Activated naive CD8-positive, alpha-beta T cell treated with anti-CD3 and anti-CD28 coated beads for 36 hours (primary cell): ENCODE measurements at places on chromosomes 11 and 22. TPM values are rescaled to one million over a fixed set of nuclear protein-coding genes. Genes with fewer than 3 reads are reported as not detected.

DNA sequence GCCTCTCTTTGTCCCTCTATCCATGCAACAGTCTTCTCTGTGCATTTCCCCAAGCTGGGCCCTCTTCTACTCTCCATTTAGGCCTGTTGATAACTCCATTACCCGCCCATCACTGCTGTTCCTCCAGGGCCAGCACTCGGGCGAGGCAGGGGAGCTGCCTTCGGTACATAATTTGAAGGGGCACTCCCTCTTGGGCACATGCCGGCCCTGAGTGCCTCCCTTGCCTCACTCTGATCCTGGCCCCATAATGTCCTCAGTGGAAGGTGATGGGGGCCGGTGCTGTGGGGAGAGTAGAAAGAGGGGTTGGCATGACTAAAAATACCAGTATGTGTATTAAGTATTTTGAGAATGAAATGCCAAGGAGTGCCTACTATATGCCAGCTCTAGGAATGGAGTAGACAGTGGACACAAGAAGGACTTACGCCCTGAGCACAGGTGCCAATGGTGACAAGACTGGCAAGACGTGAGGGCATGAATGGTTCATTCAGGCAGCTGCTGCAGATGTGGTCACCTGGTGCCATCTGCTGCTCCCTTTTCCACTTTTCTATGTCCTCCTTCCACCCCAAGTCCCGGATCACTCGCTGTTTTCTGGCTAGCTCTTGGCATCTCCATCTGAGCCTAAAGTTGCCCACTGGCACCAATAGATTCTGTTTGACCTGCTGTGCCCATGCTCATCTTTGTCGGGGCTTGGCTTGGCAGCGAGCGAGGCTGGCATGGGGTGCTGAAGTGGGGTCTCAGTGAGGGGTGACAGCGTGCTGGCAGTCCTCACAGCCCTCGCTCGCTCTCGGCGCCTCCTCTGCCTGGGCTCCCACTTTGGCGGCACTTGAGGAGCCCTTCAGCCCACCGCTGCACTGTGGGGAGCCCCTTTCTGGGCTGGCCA is 22.6 kb downstream of the TMEM218 start:
- peaks cover 3% of the 10 kb centered on the region for H3K4me1 ChIP-seq
- H3K4me3 ChIP-seq, result no peak overlapping the region
- H3K27ac ChIP-seq, result no peak overlapping the region
- no peak for DNase-seq
- H3K36me3 ChIP-seq, result no peaks in the 10 kb centered on the region

Gene DGCR6
- 0.68 TPM for total RNA-seq

- H3K4me1 ChIP-seq, result no peaks in the 10 kb centered on the region
- H3K4me3 ChIP-seq, result no peak overlapping the region
- H3K36me3 ChIP-seq, result no peaks in the 10 kb centered on the region
- DNase-seq, result no peak
- no peaks in the 10 kb centered on the region for H3K27me3 ChIP-seq
These were observed 11.1 kb upstream of the SLC37A2 start for GRCh38 chr11:125052047-125052446.

GRCh38 chr11:60891103-60891741 is 15.2 kb downstream of the PRPF19 start:
- H3K4me3 ChIP-seq, result no peak overlapping the region
- H3K27ac ChIP-seq, result no peak overlapping the region
- peaks cover 3% of the 10 kb centered on the region for H3K4me1 ChIP-seq
- no peaks in the 10 kb centered on the region for H3K27me3 ChIP-seq
- no peak for DNase-seq
- peaks cover 30% of the 10 kb centered on the region for H3K36me3 ChIP-seq

Gene HEPN1
- total RNA-seq, result not detected

DNA sequence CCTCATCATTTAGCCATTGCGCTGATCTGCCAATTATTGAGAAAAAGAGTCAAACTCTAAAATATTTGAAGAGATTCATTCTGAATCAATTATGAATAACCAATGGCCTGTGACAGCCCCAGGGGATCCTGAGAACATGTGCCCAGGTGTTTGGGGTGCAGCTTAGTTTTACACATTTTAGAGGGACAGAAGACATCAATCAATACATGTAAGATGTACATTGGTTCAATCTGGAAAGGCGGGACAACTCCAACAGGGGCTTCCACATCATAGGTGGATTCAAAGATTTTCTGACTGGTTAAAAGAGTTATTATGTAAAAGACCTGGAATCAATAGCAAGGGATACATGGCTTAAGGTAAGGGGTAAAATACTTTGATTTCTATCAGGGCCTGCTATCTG is 4.9 kb upstream of the MRGPRE start:
- H3K36me3 ChIP-seq, result no peaks in the 10 kb centered on the region
- H3K27me3 ChIP-seq, result no peaks in the 10 kb centered on the region
- no peak for DNase-seq
- H3K27ac ChIP-seq, result no peak overlapping the region

DNA sequence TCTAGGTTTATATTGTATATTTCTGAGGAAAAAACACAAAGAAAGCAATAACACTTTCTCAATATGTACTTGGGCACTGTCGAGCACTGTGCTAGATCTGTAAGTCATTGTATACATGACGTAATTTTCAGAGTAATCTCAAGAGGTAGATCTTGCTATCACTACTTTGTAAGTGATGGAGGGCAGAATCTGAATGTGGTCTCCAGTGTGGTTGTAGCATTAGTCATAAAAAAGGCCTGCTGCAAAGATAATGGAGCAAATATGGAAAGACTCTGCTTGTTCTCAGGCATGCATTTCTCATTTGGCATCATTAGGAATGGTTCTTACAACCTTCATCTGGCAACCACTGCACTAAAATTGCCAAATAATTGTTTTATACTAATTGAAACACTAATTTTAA is 419.8 kb upstream of the CCDC179 start:
- DNase-seq, result no peak
- no peaks in the 10 kb centered on the region for H3K36me3 ChIP-seq
- H3K27ac ChIP-seq, result no peak overlapping the region
- no peaks in the 10 kb centered on the region for H3K4me1 ChIP-seq
- no peak overlapping the region for H3K4me3 ChIP-seq

DNA sequence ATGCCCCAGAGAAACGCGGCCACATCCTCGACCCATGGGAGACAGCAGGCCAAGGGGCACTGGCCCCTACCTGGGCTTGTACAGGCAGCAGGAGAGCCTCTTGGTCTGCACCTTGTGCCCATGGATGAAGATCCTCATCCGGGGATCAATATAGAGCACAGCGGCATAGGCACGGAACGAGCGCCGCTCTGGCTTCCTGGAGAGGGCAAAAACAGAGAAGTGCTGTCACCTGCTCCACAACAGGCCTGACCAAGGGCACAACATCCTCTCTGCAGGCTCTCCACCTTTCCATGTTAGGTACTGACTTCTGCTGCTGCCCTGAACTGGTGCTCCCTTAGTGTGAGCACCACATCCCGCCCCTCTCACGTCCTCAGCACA is 27.2 kb downstream of the MORC2 start:
- no peaks in the 10 kb centered on the region for H3K27me3 ChIP-seq
- no peak overlapping the region for H3K4me3 ChIP-seq
- DNase-seq, result peak; percentile 11
- peaks cover 67% of the 10 kb centered on the region for H3K36me3 ChIP-seq
- peaks cover 70% of the 10 kb centered on the region for H3K4me1 ChIP-seq

Gene BACE1-AS
- 3.8 TPM for total RNA-seq

- H3K4me1 ChIP-seq, result no peaks in the 10 kb centered on the region
- H3K27me3 ChIP-seq, result no peaks in the 10 kb centered on the region
- H3K4me3 ChIP-seq, result no peak overlapping the region
- H3K36me3 ChIP-seq, result no peaks in the 10 kb centered on the region
- no peak overlapping the region for H3K27ac ChIP-seq
These were observed 249.3 kb downstream of the BLID start for GRCh38 chr11:121866754-121867153.
